ENCODE measurements at places on chromosomes 12 and 14.

- DNase-seq, result no peak
Measured at GRCh38 chr14:69114763-69115162, 38.2 kb downstream of the DCAF5 start.

- DNase-seq, result no peak
Measured at GRCh38 chr12:6697584-6698351, 2.8 kb downstream of the PIANP start.

DNA sequence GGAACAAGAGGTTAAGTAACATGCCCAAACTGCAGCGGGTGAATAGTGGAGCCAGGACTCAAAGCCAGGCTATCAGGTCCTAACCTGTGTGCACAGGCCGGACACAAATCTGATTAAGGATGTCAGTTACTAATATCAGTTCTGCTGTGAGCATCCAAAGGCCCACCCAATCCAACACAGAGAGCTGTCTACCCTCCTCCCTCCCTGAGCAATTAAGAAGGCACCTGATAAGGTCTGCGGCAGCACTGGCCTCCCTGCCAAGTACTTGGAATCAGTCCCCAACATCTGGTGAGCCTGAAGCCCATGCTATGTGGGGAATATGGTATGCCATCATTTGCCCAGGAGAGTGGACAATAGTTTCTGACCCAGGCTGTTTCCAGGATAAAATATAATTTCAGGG is 3.9 kb downstream of the HEBP1 start:
- DNase-seq, result no peak

- DNase-seq, result no peak
Measured at GRCh38 chr12:48446161-48446776, 26.1 kb upstream of the ANP32D start.

- no peak for DNase-seq
Measured at GRCh38 chr12:4270016-4270830, 3.3 kb upstream of the CCND2 start.

- no peak for DNase-seq
Measured at GRCh38 chr14:92297818-92298595, 25.0 kb upstream of the SLC24A4 start.

GRCh38 chr12:126185025-126185424 is 1119.8 kb downstream of the AACS start:
- DNase-seq, result no peak

GRCh38 chr14:21534576-21534975 is 8.4 kb upstream of the SALL2 start:
- DNase-seq, result no peak

- no peak for DNase-seq
Measured at GRCh38 chr12:98828802-98829600, 183.9 kb downstream of the APAF1 start.

DNA sequence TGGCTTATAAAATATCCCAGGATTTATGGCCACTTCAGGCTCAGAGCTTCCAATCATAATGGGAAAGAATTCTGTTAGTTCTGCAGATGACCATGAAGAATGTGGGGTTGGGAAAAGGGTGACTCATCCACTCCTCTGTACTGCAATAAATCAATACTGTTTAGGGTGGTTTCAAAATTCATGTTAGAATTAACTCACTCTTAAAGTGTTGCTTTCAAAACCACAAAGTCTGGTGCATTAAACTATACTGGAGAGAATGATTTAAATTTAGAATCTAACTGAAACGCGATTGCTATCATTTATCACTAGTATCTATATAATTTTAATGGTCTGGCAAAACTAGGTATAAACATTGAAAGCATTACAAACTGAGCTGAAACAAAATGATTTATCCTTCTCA is 798 bp downstream of the CCDC198 start:
- no peak for DNase-seq

GRCh38 chr12:113437729-113438100 is 15.5 kb downstream of the SDSL start:
- DNase-seq, result no peak

DNA sequence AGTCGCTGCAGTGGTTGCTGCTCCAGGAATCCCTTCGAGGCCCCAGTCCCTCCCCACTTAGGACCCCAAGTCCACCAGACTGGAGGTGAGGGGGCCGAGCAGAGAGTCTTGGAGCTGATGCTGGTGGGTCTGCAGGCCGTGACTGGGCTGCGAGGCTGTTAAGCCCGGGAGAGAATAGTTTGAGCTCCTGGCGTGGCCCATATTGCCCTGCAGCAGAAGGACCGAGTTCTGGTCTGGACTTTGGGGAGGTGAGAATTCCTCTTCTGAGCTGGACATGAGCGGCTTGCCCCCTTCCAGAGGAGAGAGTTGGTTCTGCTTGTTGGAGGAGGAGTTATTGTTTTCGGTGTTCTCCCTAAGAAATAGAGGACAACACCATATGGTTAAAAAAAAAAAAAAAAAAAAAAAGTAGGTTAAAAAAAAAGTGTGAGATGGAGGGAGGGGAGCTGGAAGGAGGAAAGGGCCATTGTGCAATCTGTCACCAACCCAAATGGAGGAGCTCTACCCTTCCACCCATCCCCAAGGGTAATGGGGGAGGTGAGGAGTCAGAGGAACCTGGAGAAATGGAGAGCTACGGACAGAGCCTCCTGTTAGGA is 3.0 kb downstream of the SIX1 start:
- no peak for DNase-seq

- DNase-seq, result no peak
Measured at GRCh38 chr12:76275511-76276093, 72.6 kb downstream of the BBS10 start.

DNA sequence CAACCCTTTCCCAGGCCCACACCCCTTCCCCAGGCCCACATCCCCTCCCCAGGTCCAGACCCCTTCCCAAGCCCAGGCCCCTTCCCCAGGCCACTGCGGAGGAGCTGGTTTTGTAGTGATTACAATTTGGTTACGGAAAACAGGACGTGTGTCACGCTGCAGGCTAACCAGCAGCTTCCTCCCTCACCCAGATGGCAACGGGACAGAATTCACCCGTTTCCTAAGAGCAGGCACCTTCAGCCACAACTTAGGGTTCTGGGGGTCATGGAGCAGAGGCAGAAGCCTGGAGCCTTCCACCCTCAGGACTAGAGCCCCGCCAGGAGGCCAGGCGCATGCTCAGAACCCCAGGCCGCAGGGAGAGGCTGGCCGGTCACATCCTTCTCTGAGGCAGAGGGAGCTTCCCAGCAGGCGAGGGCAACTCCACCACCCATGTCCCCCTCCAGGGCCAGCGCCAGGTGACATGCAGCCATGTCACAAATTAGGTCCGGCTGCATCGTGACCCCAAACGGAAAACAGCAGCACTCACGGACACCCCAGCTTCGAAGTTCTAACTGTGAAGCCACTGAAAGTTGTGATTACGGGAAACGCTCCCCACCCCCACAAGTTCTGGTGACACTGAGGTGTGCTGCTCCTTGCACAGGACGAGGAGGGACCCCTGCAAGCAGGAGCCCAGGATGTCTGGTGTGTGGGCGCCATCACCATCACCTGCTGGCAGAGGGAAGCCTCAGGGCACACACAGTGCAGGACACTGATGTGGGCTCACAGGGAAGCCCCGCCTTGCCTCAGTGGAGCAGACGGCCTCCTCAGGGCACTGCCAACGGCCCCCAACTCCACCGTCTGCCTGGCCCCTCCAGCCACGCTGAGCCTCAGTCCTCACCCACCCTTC is 7.7 kb downstream of the BRF1 start:
- no peak for DNase-seq

DNA sequence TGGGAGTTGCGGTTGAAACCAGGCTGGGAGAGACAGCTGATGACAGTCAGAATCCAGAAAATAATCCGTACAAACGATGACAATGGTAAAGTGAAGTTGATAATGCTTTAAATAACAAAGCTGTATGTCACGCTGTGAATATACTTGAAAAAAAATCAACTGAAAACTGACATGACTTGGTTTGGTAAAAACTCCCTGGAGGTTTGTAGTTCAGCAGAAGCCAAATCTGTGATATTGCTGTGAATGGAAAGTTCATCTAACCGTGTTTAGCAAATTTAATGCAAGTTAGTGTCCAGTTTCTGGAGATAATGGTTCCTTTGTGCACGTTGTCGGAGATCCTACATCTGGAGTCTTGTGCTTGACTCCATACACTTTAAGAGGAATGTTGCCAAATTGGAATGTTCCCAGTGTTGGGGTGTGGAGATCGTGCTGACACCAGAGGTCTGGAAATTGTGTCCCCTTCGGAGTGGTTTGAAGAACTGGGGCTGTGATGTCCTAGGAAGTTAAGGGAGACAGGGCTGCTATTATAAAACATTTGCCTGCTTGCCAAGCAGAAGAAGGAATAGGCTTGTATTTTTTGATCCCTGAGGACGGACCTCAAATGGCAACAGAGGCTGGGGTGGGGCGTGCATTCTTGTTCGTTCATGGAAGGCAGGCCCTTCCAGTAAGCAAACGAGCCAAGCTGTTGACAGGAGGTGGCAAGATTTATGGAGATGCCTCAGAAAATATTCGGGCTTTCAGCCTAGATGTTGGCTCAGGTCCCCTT is 30.6 kb downstream of the PPFIBP1 start:
- DNase-seq, result no peak

DNA sequence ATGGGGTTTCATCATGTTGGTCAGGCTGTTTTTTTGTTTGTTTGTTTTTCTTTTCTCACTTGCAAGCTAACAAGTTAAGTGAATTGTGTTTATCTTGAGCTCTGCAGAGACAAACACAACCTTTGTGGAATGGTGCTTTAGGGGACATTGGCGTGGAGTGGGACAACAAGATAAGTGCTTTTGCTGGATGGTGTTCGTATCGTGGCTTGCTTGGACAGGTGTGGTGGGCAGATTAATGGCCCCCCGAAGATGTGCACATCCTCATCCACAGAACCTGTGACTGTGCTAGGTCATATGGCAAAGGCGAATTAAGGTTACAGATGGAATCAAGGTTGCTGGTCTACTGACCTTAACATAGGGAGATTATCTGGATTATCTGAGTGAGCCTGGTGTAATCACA is 7.0 kb downstream of the MLXIP start:
- DNase-seq, result no peak

- DNase-seq, result no peak
Measured at GRCh38 chr14:105465209-105466031, 9.2 kb upstream of the CRIP2 start.

Measured in mesenteric fat pad (tissue), 1 donor.